ENCODE measurements at places on chromosomes 16 and 17.

DNA sequence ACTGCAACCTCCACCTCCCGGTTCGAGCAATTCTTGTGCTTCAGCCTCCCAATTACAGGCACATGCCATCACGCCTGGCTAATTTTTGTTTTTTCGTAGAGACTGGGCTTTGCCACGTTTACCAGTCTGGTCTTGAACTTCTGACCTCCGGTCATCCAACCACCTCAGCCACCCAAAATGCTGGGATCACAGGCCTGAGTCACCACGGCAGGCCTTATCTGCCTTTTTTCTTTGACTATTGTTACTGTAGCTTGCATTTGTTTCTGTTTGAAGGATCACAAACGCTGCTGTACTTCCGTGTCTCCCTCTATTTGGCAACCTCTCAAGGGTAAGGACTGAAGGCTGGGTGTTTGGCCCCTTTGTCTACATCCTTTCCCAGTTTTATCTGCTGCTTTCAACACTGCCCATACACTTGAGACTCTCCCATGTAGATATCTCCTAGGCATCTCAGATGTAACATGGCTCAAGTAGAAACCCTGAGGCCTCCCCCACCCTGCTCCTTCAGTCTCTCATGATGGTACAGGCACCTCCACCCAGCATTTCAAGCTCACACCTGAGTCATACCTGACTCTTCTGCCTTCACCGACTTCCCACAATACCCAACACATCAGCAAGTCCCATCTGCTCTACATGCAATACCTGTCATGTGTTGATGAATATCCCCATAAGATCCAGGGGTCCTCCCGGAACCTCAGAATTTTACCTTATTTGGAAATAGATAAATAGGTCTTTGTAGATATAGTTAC lies 219.0 kb downstream of the CPPED1 start:
- DNase-seq, result no peak

GRCh38 chr17:38800237-38800760 lies 943 bp upstream of the PIP4K2B start:
- no peak for DNase-seq

DNA sequence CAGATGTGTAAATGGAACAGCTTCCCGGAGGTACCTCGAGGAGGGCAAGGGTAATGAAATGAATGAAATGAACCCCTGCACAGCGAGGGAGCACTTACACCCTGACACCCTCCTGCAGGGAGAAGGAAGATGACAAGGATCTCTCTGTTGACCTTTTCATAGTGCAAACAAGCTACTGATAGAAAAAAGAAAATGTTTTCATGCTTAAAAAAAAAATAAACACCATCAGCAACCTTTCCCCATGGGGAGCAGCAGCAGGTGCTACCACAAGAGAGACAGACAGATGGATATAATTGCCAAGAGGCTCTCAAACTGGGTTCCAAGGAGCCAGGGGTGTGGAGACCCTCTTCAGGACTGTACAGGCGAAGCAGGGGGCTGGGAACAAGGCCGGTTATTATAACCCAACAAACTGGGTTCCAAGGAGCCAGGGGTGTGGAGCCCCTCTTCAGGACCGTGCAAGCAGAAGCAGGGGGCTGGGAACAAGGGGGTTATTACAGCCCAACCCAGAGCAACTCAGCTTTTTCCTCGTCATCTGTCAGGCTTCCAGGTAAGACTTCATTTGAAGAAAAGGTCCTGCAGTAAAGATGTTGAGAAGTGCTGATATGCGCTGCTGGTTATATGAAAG lies 718 bp upstream of the RPH3AL start:
- DNase-seq, result no peak

DNA sequence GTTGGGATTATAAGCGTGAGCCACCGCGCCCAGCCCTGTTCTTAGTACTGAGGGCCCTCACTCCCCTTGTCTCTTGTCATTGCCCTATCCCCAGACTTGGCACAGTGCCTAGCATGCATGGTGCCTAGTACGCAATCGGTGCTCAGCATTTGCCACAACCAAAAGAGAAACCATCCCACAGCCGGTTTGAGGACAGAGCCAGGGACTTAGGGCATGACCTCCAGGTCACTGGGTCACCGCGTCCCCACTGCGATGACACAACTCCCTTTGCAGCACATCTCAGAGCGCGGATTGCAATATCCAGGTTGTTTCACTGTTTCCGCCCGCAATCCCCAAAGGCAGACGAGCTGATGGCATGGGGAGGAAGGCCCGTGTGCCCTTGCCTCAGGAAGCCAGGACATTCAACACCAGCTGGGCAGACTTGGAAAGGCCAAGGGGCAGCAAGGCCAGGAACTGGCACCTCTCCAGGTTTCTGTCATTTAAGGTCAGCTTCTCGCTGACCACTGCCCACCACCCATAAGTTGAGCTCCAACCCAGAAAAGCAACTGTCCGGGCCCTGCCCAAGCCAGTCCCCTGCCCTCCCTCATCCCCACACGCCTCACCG lies 274.5 kb downstream of the MRTFB start:
- DNase-seq, result no peak

GRCh38 chr17:1956134-1956533 lies 69.0 kb downstream of the RTN4RL1 start:
- no peak for DNase-seq

Data from iPS DF 19.7 (cell line).